ENCODE measurements at places on chromosomes 5 and 9.

DNA sequence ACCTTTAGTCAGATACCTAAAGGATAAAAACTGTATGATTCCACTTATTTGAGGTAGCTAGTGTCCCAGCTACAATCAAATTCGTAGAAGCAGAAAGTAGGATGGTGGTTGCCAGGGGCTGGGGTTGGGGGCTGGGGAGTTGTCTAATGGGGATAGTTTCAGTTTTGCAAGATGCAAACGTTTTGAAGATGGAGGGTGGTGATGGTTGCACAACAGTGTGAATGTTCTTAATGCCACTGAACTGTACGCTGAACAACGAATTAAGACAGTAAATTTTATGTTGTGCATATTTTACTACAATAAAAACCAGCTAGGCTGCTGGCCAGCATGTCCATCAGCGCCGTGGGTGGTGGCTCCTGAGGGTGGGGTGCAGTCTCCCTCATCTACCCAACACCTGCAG is 137.8 kb downstream of the GADD45G start:
- DNase-seq: no peak

DNA sequence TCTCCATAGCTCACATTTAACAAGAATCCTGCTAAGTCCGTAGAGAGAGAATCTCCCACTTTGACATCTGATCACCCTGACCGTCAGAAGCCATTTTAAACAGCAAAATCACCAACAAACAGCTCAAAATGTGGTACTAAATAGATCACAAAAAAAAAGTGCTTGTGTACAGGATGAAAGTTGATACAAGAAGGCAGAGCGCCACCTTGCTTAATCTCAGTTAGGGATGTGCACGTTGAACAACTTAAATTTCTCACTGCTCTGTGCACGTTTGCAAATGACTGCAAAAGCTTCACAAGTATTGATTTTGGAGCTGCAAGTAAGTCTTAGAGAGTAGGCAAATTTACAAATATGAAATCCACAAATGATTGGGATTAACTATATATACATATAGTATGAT is 63.1 kb upstream of the NREP start:
- peak; percentile 7 for DNase-seq

DNA sequence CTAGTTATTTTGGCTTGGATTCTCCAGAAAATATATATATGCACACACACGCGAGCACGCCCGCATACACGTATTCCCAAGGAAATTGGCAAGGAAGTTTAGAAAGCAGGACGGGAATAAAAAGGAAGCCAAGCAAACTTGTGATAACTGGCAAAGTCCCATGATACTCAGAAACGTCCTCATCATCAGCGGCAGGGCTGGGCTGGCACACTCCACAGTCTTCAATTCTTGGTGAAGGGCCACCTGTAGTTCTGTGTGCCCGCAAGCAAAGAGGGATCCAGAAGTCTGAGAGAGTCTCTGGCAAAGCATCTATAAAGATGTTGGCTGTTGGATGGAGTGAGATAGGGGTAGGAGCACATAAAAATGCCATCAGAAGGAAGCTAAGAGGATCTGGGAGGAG is 289.3 kb upstream of the CTNND2 start:
- no peak for DNase-seq

DNA sequence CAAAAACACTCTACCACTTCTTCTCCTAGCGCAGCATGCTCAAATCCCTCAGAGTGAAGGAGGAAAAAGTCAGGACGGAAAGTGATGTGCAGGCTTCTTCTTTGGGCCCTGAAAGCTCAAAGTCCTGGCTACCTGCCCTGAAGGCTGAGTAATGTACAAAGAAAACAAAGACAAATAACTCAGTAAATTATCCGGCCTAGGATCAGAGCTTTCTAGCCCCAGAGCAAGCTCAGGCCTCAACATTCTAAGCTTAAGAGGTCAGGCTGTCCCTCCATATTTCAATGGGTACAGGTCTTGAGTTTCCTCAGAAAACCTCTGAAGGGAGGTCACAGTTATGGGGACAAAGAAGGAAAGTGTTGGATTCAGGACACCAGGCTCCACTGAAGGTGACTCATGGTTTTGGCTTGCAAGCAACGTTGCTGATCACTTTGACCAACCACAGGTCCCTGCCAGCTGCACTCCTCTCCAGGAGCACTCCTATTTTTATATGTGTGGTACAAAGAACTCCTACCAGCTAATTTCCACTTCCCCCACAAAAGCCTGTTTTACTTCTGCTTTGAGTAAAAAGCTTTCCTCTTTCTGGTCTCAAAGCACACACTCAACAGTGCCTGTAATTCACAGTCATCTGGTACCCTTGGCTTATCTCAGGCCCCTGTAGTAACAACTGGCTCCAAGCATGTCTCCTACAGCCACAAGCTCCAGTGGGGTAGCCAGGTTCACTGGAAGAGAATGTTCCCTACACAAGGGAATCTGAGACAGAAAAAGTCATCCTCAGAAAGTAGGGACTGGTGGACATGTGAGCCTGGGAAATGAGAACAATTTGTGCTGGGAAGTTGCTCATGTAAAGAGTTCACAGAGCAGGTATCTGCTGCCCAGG is 115.7 kb downstream of the UGCG start:
- DNase-seq: peak; percentile 89

- DNase-seq: no peak
These were observed 10.6 kb upstream of the AJM1 start for GRCh38 chr9:136831720-136832104.

- DNase-seq: peak; percentile 89
These were observed 26.7 kb downstream of the EXD3 start for GRCh38 chr9:137396227-137396626.

DNA sequence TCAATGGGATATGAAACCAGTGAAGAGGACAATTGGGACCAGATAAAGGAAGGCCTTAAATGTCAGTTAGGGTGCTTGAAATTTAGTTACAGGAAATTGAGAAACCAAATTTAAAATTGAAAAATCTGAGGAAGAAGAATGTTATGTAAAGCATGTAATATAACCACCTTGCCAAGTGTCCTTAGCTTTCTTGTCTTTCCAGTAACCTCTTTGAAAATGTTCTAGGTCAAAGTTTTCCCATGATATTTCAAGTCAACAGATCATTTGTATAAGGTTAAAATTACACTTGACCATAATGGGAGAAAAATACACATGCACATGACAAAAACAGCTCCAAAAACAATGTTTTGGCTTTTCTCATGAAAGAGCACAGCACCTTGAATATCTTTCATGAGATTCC is 21.1 kb downstream of the LOX start:
- peak; percentile 38 for DNase-seq

DNA sequence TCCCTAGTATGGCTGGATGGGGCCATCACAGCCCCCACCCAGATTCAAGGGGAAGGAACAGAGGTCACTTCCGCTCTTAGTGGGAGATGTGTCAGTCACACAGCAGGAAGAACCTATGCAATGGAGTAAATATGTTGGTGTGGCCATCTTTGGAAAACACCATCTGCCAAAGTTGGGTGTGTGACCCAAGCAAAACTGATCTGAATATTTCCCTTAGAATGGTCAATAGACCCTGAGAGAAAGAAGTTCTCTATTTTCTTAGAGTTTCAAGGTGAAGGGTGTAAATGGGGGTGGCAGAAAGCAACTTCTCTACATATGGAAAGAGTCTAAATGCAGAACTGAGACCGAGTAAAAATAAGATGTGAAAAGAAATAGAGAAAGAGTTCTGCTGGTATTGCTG is 212.7 kb downstream of the ESM1 start:
- DNase-seq: no peak

- DNase-seq: no peak
These were observed 9.7 kb upstream of the RXRA start for GRCh38 chr9:134316449-134317160.

- peak; percentile 100 for DNase-seq
These were observed 2.5 kb upstream of the ST6GALNAC4 start for GRCh38 chr9:127919253-127919815.

DNA sequence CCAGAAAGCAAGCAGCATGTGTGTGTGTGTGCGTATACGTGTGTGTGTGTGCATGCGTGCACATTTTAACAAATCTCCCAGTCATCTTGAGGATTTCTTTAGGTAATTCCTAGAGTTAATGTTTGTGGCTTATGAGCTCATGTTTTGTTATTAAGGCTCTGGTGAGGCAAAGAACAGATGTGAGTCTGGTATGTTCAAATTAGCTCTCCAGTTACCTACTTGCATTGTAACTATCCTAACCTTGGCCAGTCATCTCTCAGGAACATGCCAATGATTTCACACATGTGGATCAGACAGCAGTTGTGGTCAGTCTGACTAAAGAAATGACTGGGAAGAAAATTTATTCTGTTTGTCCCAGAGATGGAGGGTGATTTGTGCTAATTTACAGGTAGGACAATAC is 163.1 kb downstream of the IZUMO3 start:
- no peak for DNase-seq

- no peak for DNase-seq
These were observed 173.2 kb downstream of the GABRB2 start for GRCh38 chr5:161373345-161373707.

- no peak for DNase-seq
These were observed 162.1 kb downstream of the TRPM3 start for GRCh38 chr9:70959366-70959765.

- peak; percentile 38 for DNase-seq
These were observed 105.1 kb downstream of the DEPDC1B start for GRCh38 chr5:60594715-60595477.

- DNase-seq: peak; percentile 13
These were observed 73.2 kb upstream of the SMARCA2 start for GRCh38 chr9:1941989-1942388.

DNA sequence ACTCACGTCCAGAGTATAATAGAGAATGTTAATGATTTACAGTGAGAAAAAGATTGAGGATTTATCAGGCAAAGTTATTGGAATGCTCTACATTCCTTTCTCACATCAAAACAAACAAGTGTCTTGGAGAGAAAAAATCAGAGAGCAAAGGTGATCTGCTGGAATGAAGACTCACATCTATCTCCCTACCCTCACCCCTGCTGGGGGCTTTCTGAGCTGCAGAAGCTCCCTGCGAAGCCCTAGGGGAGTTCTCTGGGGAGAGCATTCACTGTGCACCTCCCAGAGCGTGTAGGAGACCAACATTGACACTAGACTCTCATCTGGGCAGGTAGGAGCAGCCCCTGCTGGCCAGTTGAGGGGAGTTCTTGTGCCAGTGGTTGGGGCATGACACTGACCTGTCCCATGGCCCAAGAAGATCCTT is 76.6 kb upstream of the ADAMTS16 start:
- DNase-seq: no peak

GRCh38 chr5:41503860-41504259 is 6.5 kb downstream of the PLCXD3 start:
- DNase-seq: no peak

DNA sequence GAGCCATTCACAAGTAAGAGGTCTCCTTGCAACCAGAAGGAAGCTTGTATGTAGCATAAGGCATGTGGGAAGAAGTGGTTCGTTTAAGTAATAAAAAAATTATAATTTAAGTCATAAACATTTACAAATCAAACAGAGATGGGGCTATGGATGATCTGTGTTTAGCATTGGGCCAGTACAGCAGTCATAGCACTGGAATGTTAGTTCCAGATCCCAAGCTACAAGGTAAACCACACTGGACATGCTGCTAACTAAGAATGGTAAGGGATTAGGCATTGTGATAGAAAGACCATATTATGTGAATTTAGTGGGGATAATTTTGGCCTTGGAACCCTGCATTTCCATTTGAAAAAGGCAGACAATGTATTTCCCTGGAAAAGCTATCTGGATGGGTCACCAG is 170.4 kb upstream of the KCNN2 start:
- peak; percentile 11 for DNase-seq

DNA sequence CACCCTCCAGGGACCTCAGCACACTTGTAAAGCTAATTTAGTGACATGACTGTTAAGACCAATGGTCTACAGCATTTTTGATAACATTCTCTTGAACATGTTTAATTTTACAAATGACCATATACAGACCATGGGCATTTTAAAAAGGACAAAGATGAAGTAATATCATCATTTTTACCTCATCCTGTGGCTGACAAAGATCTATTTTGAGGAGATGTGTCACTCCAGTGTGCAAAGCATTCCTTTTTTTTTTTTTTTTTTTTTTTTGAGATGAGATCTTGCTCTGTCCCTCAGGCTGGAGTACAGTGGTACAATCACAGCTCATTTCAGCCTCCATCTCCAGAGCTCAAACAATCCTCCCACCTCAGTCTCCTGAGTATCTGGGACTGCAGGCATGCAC is 118.2 kb upstream of the TBC1D2 start:
- no peak for DNase-seq

DNA sequence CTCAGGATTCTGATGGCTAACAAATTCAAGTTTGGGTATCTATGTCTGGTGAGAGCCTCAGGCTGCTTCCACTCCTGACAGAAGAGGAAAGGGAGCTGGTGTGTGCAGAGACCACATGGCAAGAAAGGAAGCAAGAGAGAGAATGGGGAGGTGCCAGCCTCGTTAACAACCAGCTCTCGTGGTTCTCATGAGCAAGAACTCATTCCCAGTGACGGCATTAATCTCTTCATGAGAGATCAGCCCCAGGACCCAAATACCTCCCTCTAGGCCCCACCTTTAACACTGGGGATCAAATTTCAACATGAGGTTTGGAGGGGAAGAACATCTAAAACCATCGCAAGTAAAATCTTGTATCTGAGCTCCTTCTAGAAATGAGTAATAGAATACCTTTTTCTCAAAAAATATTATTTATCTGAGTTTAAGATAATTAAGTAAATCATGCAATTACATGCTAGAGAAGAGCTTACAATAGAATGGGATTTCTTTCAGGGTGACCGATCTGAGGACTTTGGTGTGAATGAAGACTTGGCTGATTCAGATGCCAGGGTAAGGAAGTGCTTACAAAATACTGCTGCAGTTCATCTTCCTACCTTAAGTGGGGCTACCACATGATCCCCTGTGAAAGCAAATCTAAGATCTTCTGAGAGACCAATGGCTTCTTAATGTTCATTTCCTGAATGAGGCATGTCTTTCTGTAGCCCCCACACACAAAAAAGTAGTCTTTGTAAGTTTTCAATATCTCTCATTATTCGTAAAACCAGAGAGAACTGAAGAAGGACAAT is 11.5 kb downstream of the ANXA1 start:
- DNase-seq: no peak

DNA sequence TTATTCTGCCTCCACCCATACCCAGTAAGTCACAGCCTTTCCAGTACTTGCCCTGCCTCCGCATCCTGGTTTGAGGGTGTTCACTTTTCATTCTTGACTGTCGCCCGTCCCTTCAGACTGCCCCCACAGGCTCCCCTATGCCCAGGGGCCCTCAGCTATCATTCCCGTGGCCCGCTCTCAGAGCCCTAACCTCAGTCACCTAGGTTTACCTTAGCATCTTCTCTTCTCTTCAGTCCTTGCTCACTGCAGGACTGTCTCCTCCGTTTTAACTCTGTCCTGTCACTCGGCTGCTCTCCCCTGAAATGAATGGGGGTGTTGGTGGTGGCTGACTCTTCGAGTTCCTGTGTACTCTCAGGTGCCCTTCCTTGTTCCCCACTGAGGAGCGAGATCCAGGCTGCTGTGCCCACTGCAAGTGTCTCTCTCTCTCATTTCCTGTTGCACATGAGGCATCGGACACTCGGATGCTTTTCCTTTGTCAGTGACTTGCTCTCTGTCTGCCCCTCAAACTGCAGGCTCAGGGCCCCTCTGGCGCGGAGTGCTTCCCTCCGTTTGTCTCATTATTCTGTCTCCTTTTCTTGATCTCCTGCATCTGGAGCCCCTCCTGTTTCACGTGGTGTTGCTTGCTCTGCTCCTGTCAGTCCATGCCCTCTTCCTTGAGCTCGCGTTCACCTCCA is 89.8 kb downstream of the CACNA1B start:
- no peak for DNase-seq

GRCh38 chr9:37421914-37422288 is 595 bp upstream of the GRHPR start:
- no peak for DNase-seq

Measured in cardiac fibroblast (primary cell).